ENCODE measurements at places on chromosomes 1 and 21.

- DNase-seq: no peak
Observed at GRCh38 chr1:32353886-32354570, 8.3 kb downstream of the FAM229A start.

GRCh38 chr1:167462341-167462740 is 56.0 kb downstream of the CD247 start:
- no peak for DNase-seq

DNA sequence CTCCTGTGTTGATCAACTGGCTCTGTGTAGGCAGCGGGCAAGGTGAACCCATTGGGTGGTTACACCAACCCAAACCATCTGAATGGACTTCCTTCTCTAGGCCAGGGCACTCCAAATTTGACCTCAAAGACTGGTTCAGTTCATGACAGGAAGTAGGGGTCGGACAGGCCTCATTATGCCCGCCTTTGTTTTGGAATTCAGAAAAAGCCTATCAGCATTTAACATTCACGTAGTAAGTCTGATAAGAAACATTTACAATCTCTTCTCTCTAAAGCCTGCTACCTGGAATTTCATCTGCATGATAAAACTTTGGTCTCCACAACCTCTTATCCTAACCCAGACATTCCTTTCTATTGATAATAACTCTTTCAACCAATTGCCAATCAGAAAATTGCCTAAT is 97.1 kb upstream of the ETV3 start:
- DNase-seq: no peak

GRCh38 chr1:3283849-3284248 is 170.6 kb upstream of the ARHGEF16 start:
- DNase-seq: no peak

- DNase-seq: no peak
Observed at GRCh38 chr1:66284746-66285145, 249.2 kb upstream of the SGIP1 start.

DNA sequence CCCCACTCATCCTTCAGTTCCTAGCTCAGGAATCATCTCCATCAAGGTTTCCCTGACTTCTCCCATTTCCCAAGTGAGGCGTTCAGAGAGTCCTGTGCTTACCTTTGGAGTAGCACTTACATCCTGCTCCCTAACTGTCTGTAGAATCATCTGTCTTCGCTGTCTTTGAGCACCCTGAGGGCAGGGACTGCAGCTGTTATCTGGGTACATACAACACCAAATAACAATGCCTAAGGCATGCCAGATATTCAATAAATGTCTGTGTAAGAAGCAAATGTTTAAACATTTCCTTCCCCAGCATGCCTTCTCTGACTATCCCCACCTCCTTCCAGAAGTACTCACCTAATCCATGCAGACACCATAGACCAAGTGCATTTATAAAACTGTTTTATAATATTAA is 65.4 kb downstream of the JAK1 start:
- DNase-seq: no peak
